ENCODE measurements at places on chromosomes 12 and 14.

DNA sequence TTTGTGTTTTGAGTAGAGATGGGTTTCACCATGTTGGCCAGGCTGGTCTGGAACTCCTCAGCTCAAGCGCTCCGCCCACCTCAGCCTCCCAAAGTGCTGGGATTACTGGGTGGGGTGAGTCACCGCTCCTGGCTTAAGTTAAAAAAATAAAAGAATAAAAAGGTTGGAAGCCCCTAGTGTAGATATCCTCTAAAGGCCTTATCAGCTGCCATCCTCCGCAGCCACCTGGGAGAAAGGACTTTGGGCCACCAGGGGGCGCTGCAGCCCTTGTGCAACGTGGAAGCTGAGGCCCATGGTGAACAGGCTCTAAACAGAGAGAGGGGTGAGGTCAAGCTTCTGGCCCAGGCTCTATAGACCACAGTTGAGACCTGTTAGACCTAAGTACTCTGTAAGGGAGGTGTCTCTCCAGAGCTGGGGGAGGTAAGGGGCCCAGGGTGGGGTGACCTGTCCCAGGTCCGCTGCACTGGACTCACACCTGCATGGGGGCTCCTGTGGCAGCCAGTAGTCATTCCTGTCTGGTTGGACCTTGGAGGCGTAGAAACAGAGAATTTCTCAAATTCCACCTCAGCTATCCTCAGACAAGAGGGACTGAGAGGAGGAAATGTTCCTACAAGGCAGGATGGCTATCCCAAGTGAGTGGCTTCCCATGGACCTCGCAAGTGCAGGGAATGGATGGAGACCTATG, 14.0 kb upstream of the RACGAP1 start:
- DNase-seq: peak; percentile 85

DNA sequence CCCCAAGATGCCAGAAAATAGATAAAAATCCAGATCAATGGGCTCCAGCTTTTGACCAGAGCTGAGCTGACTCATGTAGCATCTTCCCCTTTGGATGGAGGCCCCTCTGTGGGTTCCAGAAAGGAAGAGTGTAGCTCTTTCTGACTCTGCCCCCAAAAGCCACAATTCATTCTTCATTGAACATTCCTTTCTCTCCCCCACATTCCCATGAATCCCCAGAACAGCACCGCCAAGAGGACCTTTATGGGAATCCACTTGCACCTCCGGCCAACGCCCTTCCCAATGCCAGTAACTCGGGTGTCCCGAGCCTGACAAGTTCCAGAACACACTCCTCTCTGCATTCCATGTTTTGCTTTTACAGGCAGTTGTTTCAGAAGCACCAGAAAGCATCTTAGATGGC, 210.6 kb upstream of the DIO3 start:
- no peak for DNase-seq

DNA sequence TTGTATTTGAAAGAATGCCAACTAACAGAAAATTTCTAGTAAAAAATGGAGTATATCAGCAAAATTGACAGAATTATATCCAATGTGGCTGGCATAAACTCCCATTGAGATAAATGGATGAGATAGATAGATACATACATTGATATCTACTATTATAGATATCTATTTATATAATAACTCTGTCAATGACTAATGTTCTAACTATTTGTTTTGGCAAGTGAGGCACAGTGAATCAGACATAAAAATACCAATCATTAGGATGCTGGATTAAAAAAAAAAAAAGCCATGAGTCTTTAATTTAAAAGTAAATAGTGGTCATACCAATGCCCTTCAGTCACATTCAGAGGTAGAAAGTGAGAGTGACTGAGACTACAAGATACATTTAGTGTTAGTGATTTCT, 33.7 kb upstream of the GLIPR1 start:
- DNase-seq: no peak

GRCh38 chr12:46546634-46547273, 174.2 kb upstream of the SLC38A2 start:
- no peak for DNase-seq

DNA sequence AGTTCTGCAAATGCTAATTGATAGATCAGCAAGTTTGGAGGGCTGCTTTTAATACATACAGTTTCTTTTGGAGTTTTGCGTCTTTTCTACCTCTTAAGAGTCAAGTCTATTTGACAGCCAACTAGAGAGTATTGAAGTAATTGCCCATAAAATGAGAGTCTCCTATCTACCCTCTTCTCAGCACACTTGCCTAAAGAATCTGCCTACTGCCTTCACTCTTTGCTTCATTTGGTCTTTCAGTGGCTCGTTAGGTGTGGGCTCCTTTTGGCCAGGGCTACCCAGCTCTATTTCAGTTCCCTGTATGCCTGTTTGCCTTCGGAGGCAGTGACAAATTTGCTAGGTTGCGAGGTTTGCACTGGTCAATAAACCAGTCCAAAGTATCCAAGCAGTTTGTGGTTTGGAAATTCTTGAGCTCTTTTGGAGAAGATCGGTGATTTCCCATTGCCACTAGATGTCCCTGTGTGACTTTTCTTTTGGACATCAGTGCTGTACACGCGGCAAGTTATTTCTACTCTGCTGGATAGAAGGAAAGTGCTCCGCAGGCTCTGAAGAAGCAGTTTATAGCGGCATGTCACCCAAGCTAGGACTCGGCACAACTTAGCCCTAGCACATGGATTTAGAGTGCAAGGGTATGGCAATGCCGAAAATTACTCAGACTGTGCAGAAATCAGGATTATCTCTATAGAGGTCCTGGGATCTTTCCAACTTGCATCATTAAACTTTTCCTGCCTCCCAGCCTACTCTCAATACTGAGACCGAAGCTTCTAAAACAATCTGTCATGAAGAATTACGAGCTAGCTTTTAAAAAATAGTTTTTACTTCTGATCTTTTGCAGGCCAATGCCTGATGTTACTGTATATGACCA, 38.6 kb downstream of the MGST1 start:
- peak; percentile 66 for DNase-seq

- DNase-seq: no peak
Measured at GRCh38 chr14:97276573-97276972, 479.4 kb downstream of the VRK1 start.

GRCh38 chr14:30389877-30390385, 169.0 kb upstream of the G2E3 start:
- DNase-seq: no peak

DNA sequence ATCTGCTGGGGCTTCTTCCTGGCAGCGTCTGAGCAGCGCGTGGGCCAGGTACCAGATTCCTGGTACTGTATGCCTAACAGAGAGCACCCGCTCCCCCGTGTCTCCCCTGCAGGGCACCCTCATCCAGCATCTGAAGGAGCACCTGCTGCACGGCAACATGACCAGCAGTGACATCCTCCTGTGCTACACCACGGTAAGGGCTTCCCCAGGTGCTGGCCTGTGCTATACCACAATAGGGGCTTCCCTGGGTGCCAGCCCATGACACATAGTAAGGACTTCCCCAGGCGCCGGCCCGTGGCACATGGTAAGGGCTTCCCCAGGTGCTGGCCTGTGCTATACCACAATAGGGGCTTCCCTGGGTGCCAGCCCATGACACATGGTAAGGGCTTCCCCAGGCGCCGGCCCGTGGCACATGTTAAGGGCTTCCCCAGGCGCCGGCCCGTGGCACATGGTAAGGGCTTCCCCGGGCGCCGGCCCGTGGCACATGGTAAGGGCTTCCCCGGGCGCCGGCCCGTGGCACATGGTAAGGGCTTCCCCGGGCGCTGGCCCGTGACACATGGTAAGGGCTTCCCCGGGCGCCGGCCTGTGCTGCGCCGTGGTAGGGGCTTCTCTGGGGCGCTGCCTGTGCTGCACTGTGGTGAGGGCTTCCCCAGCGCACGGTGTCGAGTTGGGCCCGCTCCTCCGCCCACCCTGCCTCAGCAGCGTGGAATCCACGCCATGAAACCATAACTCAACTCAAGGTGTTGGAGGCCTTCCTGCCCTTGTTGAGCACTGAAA, 49.3 kb downstream of the AACS start:
- DNase-seq: no peak

GRCh38 chr12:54388237-54389133, 4.0 kb upstream of the ZNF385A start:
- DNase-seq: peak; percentile 56

- no peak for DNase-seq
Measured at GRCh38 chr12:87768501-87769287, 260.5 kb downstream of the C12orf50 start.

DNA sequence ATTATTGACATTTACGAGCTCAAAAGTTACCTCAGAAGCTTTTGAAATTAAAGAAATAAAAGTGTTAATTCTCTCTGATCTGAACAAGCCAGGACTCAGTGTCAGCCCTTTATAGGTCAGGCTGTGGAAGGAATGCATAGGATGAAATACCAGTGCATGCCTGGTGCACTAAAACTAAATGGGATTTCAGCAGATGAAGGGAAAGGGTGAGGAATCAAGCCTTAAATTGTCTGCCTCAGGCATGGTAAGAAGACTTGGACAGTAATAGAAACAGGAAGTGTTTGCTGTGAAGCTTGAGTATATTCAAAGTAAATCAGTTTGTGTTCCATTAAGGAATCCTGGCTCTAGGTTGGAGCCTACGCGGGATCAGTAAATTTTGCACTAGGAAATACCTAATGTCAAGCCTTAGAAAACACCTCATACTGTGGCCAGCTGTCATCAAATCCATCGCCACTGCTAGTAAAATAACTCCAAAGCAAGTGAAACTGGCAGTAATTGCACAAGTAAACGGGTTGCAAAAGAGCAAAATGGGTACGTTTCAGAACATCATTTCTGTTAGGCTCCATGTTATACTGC, 76.3 kb downstream of the PDE3A start:
- DNase-seq: peak; percentile 1

- no peak for DNase-seq
Measured at GRCh38 chr14:50052517-50052916, 63.9 kb downstream of the VCPKMT start.

GRCh38 chr14:106846218-106846617, 1319.8 kb downstream of the TMEM121 start:
- DNase-seq: no peak

GRCh38 chr14:100678469-100678828, 48.2 kb upstream of the DLK1 start:
- DNase-seq: peak; percentile 67

GRCh38 chr14:100664841-100665510, 61.7 kb upstream of the DLK1 start:
- peak; percentile 83 for DNase-seq

DNA sequence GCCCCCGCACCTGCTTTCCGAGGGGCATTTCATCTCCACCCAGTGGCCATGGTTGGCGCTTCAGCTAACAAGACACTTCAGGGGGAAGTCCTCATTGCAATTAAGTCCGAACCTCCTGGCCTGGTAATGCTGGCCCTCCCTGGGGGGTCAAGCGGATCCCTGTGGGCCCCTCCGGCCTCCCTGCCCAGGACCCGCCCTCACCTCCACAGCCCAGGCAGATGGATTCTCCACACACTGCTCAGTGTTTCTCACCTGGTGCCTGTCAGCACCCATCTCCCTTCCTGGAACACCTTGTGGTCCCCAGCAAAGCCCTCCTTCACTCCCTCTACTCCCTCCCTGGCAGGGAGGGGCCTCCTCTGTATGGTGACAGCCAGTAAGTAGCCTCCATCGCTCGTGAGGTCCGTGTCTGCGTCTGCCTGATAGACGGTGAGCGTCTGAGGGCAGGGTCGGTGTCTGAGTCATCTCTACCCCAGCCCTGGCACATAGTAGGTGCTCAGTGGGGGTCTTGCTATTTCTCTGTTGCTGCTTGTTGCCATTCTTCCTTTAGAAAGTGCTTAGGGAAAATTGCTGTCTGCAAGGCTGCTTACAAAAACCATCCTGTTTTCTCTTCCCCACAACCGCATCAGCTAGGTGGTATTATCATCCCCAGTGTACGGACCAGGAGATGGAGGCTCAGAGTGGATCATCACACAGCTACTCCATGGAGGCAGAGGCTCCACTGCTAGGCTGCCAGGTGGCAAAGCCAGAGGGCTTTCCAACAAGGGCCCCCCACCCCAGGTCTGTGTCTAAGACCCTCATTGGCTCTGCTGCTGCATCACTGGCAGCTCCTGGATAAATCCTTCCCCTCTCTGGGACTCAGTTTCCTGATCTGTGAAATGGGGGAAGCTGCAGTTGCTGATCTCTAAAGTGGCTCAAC, 39.7 kb upstream of the EML1 start:
- DNase-seq: peak; percentile 64

GRCh38 chr12:26123482-26123980, 1.3 kb downstream of the BHLHE41 start:
- no peak for DNase-seq

GRCh38 chr12:111120578-111120977, 200.2 kb upstream of the MYL2 start:
- DNase-seq: peak; percentile 46

GRCh38 chr14:31297701-31298344, 90.2 kb upstream of the HECTD1 start:
- DNase-seq: no peak

GRCh38 chr12:66667906-66668305, 11.0 kb downstream of the GRIP1 start:
- DNase-seq: no peak

DNA sequence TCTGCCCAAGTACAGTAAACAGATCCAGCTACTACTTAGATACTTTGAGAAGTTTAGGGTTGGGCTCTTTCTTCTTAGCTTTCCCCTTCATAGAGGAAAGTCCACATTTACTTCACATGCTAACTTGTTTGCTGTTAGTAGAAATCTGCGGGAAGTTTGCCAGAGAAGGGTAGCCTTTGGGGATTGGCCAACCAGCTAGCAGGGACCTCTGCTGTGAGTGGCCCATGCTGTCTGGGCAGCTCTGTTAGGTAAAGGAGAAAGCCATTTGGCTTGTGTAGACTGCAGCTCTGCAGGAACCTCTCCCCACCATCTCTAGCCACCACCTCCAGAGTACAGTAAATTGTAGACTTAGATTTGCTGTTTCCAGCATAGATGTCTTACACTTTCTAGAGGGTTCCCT, 193.9 kb downstream of the RGS6 start:
- DNase-seq: no peak

GRCh38 chr14:81222691-81223090, 1.9 kb upstream of the GTF2A1 start:
- DNase-seq: peak; percentile 41

DNA sequence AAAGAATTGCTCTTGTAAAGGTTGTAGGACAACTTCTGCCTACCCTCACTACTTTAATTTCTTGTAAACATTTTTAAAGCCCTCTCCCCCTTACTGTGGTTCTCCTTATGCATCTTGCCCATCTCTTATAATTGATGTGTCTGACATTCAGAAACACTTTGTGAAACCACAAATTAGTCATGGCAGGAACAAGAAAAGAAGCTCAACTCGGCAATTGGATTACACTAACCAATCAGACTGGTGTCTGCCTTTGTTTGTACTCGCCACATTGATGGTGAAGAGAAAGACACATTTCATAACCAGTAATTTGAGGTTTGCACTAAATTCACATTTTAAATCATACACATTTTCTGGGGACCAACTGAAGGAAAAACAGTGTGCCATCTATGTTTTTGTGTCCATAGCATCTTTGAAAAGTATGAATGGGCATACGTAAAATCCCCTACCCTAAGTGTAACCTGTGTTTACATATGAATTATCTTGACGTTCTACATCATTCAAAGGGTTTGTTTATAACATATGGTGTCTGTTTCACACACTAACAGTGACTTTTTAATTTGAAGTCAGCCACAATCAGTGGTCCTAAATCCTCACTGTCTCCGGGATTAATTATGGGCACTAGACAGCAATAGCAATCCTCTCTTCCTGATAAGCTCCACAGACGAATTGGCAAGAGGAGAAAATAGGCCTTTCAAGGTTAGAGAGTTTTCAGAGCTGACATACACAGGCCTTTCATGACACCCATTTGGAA, 49.9 kb downstream of the OTX2 start:
- DNase-seq: peak; percentile 91

GRCh38 chr14:66464261-66464660, 21.9 kb upstream of the CCDC196 start:
- DNase-seq: no peak

GRCh38 chr14:63933711-63934110, 80.9 kb downstream of the SYNE2 start:
- DNase-seq: peak; percentile 70

- DNase-seq: peak; percentile 50
Measured at GRCh38 chr12:98587084-98587483, 6.4 kb upstream of the SLC25A3 start.
